CD4-positive, CD25-positive, alpha-beta regulatory T cell (primary cell): ENCODE measurements at places on chromosomes 3 and 15.

- DNase-seq: no peak
Measured at GRCh38 chr3:135034891-135035440, 239.9 kb downstream of the EPHB1 start.

DNA sequence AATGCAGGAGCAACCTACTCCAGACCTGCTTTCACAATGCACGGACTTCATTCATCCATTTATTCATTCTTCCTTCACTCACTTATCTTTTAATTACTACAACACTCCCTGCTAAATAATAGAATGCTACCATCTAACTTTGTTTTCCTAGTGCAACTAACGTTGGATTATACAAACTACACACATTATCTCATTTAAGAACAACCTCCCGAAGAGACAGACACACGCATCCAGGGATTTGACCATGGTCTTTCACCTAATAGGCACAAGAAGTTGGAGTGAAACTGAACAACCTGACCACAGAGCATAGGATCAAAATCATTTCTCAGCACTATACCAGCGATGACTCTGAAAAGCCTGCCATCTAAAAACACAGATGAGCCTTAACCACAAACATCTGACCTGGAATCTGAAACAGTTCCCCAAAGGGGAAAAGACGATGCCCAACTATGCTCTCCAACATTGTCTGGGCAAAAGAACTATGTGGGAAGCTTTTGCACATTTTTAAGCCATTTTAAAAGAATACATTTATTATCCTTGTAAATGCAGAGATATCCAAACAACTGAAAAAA, 21.0 kb downstream of the ZNF385D start:
- no peak for DNase-seq

- no peak for DNase-seq
Measured at GRCh38 chr15:68651916-68652525, 73.2 kb downstream of the CORO2B start.

GRCh38 chr3:43038010-43038409, 58.9 kb downstream of the GASK1A start:
- no peak for DNase-seq

DNA sequence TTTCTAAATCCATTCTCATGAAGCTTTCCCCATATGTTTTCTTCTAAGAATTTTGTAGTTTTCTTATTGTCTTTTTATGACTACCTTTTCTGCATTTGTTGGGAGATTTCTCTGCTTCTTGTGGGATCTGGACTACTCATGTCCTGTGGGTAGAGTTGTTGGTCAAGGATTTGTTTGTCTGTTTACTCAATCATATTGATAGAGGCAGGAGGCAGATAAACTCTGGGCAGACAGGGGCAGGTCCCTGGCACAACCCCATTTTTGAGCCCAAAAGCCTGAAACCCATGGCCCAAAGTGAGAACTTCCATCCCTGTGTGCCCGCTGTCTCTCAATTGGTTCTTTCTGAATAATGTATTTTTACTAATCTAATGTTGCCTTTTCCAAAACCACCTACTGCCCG, 12.3 kb downstream of the PGBD4 start:
- no peak for DNase-seq

DNA sequence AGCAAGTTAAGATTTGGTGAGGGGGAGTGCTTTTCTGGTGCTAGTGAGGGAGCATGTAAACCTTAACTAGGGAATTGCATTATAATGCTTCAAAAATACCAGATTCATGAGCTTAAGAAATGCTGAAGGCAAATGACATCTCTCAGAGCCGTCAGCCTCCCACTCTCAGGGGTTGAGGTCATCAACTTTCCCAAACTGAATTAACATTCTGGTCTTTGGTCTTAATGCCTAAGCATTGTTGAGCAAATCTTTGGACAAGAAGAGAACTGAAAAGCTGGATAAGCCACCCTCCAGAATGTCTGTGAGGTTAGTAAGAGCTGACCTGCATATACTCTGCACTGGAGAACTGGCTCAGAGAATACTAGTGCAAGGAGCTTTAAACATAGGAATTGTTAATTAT, 124.9 kb upstream of the GAP43 start:
- no peak for DNase-seq
